ENCODE measurements at places on chromosomes 4 and X.

GRCh38 chrX:26788402-26788998 is 572.5 kb downstream of the MAGEB5 start:
- no peak for DNase-seq

DNA sequence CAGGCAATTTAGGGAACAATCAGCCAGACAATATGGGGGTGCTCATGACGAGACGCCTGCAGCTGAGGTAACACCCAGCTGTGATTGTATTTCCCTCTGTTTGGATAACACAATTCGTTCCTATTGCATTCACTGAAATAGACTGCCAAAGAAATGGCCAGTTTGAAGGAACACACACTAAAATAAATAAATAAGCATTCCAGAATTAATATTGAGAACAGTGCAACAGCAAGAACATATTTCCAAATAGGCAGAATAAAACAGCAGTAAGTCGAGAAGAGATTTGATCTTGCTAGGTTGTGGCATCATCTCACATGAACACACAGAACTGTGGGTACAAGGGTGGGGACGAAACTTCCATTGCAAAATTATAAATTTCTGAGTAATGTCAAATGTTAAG is 133.5 kb upstream of the FAM47B start:
- no peak for DNase-seq

DNA sequence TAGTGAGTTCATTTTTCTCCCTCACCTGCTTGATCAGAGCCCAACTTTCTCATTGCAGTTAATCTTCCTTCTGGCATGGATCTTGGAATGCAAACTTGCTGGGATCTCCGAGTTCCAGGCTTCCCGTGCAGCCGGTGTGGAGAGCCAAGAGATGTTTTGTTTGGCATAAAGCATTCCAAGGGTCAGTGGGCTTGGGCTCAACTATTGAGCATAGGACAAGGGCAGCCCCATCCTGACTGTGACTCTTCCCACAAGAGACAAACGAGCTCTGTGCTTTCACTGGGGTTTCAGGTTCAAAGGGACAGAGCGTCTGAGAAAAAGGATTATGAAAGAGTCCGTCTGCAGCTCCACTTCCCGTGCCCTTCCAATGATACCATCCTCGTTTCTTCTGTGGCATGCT is 10.5 kb downstream of the TLR7 start:
- no peak for DNase-seq

DNA sequence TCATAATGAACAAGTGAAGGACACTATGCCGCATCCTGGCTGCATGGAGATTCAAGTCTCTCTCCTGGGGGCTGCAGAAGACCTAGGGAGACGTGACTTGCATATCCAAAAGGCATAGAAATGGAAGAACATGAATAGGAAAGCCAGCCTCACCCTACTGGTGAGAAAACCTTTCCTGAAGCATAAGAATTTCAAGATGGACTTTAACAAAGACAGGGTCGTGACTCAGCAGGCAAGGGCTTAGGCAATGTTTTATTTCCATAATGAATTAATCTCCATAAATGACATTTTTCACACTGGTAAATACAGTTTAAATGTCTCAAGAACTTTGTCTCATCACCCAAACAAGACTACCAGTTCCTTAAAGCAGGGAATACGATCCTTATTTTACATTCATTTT is 78.9 kb downstream of the RFC1 start:
- DNase-seq: no peak

GRCh38 chr4:82710197-82710929 is 88.2 kb downstream of the SCD5 start:
- DNase-seq: no peak

- no peak for DNase-seq
Observed at GRCh38 chr4:99572527-99573240, 1.9 kb upstream of the MTTP start.

DNA sequence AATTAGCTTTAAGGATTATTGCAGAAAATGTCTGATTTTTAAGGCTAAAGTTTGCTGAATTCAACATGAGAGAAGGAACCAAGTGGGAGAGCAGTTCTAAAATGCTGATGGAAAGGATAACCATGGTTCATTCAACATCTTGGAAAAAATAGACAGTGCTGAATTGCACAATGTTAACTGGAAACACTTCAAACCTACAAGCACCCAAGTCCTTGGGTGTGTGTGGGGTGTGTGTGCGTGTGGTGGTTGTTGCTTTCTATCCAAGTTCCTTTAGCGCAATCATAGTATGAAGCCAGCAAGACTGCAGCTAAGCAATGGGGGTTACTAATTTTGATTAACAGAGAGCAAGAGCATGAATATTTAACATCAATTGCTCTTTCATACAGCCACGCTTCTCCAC is 29.3 kb upstream of the SCOC start:
- DNase-seq: no peak

- no peak for DNase-seq
Observed at GRCh38 chr4:122163301-122163700, 11.2 kb downstream of the BLTP1 start.

Measured in AG04450 (cell line).